Tongue (tissue), 3 donors: ENCODE measurements at places on chromosomes 1 and 21.

DNA sequence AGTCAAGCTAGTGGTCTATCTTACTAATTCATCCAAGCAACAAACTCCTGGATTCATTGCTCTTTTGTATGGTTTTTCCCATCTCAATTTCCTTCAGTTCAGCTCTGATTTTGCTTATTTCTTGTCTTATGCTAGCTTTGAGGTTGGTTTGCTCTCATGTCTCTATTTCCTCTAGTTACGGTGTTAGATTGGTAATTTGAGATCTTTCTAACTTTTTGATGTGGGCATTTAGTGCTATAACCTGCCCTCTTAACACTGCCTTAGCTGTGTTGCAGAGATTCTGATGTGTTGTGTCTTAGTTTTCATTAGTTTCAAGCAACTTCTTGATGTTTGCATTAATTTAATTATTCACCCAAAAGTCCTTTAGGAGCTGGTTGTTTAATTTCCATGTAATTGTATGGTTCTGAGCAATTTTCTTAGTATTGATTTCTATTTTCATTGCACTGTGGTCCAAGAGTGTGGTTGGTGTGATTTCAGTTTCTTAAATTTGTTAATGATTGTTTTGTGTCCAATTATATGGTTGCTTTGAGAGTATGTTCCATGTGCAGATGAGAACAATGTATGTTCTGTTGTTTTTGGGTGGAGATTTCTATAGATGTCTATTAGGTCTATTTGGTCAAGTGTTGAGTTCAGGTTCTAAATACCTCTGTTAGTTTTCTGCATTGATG, 154.6 kb downstream of the PLPPR5 start:
- DNase-seq: no peak

DNA sequence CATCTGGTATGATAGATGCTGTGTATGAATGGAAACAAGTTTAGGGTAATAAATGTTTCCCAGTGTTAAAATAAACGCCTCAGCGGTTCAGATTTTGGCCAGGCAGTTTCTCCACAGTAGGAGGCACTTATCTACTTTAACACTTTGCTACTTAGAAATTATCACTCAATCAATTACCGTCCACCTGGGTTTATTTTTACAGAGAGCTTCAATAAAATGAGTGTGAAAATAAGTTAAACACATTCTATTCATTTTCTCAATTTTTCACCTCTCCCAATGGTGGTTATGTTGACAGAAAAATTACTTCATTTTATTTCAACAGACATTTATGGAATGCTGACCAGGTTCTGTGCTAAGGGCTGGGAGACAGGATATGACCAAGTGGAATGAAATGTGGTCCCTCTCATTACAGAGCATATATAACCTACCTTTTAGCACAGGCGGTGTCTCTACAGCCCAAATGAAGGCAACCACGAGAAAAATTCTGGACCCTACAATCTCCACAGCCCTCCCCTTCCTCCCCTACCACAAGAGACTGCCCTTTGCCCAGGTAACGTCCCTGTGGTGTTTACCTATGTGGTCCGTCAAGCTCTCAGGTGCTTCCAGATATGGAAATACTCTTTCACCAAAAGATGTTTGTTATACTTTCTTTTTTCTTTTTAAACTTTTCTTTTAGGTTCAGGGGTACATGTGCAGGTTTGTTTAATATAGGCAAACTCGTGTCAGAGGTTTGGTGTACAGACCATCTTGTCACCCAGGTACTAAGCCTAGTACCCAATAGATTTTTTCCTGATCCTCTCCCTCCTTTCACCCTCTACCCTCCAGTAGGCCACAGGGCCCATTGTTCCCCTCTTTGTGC, 105.5 kb downstream of the HLCS start:
- no peak for DNase-seq

DNA sequence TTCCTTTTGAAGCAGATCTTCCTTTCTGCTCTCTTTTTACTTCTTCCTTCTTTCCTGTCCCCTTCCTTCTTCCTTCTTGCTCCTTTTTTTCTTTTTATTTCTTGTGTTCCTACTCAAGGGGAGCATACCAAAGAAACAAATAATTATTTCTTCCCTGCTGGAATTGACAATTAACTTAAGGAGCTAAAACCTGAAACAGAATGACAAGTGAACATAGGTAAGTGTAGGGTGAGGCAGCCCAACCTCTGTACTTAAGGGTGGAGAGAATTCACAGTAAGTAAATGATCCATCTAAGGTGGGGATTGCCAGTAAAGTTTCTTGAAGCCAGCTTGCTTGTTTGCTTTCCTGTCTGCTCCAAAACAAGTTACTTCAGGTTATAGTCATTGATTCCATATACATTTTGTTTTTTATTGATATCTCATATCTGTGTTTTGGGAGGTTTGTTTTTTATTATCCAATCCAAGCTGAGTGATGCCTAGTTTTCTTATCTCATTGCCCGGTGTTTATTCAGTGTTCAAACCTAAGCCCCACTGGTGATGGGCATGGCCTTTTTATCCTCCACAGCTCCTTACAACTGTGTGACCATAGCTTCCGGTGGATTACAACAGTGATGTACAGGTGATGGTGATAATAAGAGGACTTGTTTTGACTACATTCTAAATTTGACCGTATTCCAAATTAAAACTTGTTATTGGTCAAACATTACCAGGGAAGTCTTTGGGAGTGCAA, 133.2 kb upstream of the IVNS1ABP start:
- no peak for DNase-seq

DNA sequence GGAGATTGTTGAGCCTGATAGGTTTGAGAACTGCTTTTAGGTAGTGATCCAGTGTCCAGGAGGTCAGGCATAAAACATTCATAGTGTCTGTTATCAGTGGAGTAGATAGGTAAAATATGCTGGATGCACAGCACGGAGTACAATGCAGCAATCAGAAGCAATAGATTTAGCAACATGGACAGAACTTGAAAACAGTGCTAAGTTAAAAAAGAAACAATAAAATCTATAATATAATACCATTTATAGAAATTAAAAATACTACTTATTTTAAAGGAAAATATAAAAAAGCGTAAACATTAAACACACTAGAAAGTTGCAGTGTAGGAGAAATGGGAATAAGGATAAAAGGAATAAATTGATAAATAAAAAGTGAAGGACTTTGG, 3.4 kb upstream of the TAF13 start:
- no peak for DNase-seq
